ENCODE measurements at places on chromosomes 5 and 9.

DNA sequence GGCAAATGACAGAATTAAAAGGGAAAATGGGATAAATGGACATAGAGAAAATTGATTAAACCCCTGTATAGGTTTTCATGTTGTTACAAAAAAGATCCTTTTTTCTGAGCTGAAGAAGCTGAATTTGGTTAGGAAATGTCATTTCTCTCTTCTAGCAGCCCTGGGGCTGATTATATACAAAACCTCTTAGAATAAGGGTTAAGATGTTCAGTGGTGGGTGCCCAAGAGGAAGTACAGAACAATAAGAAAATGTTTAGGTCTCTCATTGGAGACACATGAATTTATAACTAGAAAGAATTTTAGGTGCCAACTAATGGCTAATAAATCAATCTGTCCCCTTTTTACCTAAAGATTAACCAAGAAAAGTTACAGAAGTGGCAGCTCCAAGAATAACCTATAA is 14.2 kb downstream of the ABHD17B start:
- DNase-seq: no peak

DNA sequence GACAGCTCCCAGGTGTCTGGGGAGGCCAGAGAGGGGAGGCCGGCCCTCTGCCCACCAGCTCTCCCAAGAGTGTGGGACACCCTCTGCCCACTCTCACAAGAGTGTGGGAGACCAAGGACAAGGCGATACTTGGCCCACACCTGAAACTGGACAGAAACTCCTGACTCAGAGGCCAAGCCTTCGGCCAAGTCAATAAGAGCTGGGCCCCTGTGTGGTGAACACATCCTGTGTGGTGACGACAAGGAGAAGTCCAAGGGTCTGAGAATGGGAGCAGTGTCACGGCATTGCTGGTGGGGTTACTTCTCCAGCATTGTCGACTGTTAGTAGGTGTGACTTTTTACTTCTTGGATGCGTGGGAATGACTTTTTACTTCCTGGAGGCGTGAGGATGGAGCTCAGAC is 14.6 kb upstream of the F2RL1 start:
- DNase-seq: no peak

- DNase-seq: no peak
These were observed 608.0 kb upstream of the ACO1 start for GRCh38 chr9:31776471-31776870.

GRCh38 chr5:91910655-91911054 is 527.5 kb upstream of the ARRDC3 start:
- DNase-seq: no peak

GRCh38 chr5:175895686-175896102 is 24.3 kb downstream of the CPLX2 start:
- peak; percentile 54 for DNase-seq

GRCh38 chr5:17114233-17114632 is 103.2 kb upstream of the BASP1 start:
- DNase-seq: no peak

DNA sequence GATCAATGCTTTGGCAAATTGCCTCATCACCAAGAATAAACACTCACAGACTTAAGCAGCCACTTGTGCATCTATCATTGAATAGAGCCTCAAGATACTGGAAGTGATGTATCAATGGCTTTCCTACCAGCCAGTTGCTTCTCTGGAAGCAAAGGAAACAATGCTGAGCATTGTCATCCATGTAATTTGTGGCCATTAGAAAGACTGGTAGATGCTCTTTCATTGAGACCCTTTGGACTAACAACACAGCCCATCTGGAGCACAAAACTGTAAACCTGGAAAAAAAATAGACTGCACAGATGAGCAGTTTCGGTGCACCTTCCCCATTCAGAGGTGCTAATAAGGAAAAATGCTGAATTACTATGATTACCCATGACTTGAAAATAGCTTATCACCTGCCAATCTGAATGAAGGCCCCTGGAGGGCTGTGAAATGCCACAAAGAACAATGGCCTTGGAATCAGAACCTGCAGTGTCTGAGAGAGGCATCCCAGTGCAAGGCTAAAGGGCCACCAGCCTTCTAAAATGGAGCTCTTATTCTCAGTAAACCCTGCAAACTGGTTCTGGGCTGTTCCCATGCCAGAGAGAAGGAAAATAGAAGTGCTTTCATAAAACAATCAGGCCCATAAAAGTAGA is 127.5 kb downstream of the RFK start:
- no peak for DNase-seq

- no peak for DNase-seq
These were observed 332.6 kb downstream of the TAF11L14 start for GRCh38 chr5:17966640-17967402.

- no peak for DNase-seq
These were observed 92.4 kb downstream of the EQTN start for GRCh38 chr9:27204578-27204977.

DNA sequence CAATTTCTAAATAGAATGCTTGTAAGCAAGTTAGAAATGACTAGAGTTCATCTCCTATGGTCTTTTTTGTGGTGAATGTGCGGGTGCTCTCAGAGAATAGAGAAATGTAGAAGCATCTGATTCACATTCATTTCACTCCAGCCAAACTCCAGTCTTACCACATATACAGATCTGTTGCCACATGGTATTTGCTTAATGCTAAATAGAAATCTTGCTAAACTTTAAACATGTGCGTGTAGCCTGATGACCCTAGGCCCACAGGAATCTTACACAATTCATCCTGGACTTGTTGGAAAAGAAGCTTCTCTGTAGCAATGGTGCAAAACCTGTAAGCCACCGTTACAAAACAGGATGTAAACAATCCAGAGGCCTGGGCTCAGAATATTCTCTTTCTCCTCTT is 135.2 kb downstream of the PCSK1 start:
- DNase-seq: no peak

DNA sequence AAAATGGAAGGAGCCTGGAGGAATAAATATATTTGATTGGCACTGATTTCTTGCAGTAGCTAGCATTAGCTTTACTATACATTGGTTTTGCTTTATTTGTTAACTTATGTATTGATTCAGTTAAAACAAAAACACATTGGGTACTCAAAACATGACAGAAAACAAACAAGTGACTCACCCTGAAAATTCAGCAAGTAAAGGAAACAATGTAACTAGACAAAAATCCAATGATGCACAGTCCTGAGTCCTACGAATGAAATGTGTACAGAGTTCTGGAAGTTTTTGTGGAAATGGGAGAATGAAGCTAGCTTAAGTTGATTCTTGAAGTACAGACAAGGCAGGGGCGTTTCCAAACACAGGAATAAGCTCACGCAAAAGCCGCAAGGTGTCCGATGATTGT is 175.0 kb downstream of the ELAVL2 start:
- no peak for DNase-seq

DNA sequence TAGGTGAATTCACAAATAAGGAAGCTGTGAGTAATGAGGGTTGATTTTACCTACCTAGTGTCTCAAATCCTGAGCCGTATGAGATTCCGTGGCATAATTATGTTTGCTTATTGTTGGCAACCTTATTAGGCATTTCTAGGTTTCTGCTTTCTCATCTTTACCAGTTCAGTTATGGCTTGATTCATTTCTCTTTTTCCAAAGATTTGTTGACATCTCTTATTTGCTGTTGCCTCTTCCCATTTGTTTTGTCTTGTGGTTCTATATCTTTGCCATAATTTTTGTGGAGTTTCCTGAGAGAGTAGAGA is 470 bp downstream of the IL31RA start:
- no peak for DNase-seq

DNA sequence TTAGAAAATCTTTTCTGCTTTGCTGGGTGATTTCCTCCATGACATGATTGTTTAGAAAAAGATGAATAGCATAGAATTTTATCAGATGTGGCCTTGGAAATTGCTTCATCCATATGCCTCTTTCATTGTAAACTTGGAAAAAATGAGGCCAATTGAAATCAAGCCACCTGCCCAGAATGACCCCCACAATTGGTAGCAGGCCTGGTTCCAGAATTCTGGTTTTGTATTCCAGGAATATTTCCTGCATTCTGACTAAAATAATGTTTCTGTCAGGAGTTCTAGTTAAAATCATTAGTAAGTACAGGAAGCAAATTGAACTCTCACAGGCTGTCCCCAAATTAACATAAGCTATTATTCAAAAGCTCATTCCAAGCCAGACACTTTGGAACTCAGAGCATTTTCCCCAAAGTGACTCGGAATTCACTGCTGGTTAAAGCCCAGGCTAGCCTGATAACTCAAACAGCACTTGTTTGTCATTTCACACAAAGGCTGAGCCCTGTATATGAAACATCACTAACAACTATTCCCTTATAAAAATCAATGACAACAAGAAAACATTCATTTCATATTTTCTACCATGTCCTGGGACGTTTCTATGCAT is 75.1 kb upstream of the ADCY2 start:
- no peak for DNase-seq

DNA sequence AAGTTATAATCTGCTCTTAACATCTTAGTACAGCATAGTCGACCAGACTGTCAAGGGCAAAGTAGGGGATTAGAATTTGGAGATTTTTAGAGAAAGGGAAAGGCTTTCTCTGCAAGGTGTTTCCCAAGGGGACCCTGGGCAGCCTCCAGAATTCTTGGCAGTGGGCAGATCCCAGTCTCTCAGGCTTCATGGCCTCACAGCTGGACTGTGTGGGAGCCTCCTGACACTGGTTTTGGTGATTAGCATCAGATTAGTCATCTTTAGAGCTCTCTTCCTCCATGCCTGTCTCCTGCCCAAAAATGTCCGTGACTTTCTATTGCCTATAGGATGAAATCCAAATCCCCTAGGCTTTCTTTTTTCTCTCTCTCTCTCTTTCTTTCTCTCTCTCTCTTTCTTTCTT is 370.7 kb downstream of the ZSWIM6 start:
- DNase-seq: no peak

GRCh38 chr5:115382989-115383388 is 86.5 kb upstream of the CCDC112 start:
- no peak for DNase-seq

DNA sequence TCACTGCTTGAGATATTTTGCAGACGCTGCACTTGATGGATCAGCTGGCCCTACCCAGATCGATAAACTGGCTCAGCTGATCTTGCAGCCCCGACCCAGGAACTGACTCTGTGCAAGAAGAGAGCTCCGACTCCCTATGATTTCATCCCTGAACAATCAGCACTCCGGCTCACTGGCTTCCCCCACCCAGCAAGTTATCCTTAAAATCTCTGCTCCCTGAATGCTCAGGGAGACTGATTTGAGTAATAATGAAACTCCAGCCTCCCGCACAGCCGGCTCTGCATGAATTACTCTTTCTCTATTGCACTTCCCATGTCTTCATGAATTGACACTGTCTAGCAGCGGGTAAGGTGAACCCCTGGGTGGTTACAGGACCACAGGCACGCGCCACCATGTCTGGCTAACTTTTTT is 16.9 kb upstream of the NANS start:
- no peak for DNase-seq

DNA sequence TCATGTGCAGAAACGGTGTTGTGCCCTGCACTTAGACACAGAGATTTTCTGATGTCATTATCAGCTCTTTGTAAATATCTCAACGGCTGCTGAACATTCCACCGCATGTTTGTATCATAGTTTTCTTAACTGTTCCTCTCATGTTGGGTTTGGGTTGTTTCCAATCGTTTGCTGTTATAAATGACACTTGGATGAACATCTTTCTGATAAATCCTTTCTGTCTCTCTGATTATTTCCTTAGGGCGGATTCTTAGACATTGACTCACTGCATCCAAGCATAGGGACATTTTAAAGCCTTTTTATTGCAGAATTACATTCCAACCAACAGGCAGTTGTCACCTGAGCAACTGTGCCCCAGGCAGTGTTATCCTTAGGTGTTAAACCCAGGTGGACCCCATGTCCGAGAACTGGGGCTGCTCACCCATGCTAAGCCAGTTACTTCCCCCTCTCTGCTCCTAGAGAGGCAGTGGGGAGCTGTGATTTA is 28.5 kb downstream of the COL5A1 start:
- no peak for DNase-seq

DNA sequence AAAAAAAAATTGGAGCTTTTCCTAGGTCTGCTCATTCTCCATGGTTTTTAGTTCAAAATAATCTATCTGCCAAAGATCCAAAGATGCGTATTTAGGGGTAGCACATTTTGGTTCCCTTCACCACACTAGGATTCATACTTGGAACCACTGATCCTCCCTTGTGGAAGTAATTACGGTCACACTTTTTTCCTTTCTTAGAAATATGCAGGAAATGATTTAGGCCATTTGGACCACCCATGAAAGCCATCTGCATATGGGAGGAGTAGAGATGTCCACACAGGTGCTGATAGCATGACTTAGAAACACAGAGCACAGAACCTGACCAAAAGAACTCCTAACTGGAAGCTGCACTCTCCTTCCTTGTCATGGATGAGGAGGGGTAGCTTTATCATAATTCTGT is 105.9 kb upstream of the RAI14 start:
- DNase-seq: no peak

- DNase-seq: no peak
These were observed 30.5 kb downstream of the ZNF618 start for GRCh38 chr9:113906411-113907110.

DNA sequence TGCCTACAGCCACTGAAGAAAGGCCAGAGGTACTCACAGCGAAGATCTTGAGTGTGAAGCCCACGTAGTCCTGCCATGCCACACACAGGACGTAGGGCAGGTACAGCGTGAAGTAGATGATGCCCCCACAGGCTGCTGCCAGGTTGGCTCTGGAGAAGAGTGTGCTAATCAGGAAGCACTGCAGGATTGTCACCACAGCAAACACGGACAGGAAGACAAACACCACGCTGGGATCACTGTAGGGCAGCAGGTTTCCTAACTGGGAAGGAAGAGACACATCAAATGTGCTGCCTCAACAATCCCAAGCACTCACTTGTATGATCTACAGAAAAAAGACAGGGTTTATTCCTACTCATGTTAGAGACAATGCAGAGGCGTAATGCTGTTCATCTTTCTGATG is 63.0 kb downstream of the NIPSNAP3B start:
- no peak for DNase-seq

DNA sequence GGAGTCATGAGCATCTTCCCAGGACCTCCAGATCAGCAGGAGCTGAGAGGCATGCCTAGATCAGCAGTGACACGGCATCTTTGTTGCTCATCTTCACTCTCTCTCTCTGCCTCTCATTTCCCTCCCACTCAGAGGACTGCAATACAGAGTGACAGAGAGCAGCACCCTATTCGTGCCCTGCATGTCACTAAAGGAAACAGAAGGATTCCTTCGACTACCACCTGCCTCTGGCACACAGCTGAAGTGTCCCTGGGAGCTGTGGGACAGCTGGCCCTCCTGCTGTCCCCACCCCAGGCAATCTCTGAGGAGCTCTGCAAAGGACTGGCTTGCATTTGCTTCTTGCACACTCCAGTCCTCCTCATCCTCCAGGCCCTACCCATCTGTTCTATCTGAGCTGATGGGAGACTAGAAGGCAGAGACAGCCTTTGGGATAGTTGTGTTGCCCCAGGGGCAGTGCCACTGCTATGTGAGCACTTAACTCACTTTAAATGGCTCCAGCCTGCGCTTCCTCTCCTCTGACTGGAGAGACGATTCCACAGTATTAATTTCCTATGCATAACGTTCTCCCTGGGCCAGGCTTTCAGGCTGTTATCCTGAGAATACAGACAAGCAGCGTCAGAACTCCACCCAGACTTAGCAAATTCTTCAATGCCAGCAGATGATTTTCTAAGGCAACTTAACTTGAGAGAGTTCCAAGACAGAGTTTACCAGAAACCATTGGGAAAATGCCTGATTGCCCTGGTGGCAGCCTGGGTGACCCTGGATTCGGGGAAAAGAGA is 167.6 kb upstream of the MAP1B start:
- DNase-seq: no peak
